Right cardiac atrium (tissue), 5 donors: ENCODE measurements at places on chromosomes 5 and 9. TPM values are rescaled to one million over a fixed set of nuclear protein-coding genes. Genes with fewer than 3 reads are reported as not detected.
A peak's percentile ranks its signal among the peaks of the same experiment; 100 is the strongest.

- no peak for DNase-seq
Measured at GRCh38 chr5:138082033-138082432, 1.8 kb upstream of the WNT8A start.

DNA sequence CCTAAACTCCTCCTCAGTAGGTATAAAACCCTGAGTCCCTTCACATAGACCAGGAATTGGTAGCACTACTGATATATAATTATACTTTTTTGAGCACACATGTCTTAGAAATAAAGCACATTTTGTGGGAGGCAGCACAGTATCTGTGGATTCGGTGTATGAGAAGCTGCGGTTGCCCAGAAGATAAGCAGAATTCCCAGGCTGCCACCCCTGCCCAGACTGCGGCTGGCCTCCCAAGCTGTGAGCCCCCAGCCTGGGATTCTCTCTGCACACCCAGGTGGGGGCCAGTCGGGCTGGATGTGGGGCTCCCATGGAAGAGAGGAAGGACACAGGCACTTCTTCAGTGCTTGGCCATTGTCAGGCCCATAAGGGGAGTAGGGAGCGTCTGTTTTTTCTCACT is 25.6 kb upstream of the ANGPTL2 start:
- no peak for DNase-seq

DNA sequence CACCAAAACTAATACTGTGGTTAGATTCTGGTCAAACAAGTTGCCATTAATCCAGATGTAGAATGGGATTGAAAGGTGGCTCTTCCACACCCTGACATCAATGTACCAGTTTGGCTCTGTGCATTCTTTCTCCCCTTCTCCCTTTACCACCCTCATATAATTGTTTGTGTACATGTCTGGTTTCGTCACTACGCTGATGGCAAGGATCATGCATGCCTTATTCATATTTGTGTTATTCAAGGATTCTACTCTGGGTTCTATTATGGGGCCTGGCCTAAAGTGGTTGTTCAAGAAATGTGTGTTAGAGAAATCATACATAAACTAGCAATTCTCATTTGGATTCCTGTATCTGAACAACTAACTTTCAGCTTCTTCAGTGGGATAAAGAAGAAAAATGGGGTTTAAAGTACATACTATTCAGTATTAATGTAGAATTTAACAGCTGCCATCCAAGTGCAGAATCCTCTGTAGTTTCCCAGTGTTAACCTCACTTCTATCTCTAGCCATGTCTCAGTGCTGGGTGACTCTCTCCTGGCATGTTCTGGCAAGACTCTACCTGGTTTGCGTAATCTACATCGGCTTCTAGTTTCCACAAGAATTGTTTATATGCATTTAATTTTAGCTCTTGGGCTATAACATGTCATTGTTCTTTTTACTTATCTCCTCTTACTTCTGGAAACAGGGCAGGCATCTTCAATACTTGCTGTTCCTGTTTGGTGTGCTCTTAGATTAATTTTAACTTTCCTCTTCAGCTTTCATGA is 27.9 kb upstream of the CDKN2B start:
- DNase-seq = no peak

DNA sequence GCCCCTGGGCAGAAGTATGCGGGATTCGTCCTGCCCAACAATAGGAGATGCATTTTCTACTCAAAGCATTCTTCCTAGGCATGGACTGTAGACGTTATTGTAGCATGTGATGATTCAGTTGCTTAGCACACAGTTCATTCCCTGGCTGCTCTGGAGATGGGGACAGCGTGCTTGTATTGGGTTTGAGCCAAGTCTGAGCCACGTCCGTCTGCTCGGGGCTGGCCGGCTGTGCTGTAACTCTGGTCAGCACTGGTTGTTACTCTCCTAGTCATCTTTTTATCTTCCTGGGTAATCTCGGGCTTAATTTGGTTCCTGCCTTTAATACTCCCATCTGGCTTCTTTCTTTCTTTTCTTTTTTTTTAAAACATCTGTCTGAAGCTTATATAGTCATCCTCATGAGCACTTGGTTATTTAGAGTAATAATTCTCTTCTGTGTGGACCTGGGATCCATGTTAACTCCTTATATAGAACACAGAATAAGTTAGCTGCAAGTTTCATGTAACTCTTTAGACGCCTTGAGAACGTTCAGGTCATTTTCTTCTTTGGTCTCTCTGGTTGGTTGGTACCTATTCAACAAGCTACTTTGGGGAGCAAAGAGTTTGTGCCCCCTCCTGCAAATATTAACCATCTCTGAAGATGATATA is 118.8 kb upstream of the RPS23 start:
- DNase-seq = peak; percentile 91

DNA sequence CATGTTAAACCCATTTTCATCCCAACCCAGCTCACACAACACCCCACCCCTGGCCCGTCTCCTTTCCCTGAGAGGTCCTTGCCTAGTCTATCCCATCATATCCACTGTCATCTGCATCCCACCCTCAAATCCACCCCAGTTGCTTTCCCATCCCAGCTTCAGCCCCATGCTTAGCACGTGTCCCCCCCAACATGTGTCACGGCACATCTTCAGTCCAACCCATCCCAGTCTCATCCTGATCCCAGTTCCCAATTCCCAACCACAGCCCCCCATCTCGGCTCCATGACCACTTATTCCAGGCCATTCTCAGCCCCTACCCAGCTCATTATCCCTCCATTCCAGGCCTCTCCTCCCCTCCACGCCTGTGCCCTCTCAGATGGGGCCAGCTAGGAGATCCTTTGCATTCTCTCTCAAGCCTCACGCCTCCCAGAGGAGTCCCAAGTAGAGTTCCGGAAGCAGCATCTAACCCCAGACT is 605 bp upstream of the DBN1 start:
- DNase-seq = no peak

DNA sequence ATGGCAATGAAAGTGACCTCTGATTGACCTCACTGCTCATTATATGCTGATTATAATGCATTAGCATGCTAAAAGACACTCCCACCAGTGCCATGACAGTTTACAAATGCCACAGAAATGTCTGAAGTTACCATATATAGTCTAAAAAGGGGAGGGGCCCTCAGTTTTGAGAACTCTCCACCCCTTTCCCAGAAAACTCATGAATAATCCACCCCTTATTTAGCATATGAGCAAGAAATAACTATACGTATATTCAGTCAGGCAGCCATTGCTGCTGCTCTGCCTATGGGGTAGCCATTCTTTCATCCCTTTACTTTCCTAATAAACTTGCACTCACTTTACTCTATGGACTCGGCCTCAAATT is 163.1 kb downstream of the ESM1 start:
- no peak for DNase-seq

DNA sequence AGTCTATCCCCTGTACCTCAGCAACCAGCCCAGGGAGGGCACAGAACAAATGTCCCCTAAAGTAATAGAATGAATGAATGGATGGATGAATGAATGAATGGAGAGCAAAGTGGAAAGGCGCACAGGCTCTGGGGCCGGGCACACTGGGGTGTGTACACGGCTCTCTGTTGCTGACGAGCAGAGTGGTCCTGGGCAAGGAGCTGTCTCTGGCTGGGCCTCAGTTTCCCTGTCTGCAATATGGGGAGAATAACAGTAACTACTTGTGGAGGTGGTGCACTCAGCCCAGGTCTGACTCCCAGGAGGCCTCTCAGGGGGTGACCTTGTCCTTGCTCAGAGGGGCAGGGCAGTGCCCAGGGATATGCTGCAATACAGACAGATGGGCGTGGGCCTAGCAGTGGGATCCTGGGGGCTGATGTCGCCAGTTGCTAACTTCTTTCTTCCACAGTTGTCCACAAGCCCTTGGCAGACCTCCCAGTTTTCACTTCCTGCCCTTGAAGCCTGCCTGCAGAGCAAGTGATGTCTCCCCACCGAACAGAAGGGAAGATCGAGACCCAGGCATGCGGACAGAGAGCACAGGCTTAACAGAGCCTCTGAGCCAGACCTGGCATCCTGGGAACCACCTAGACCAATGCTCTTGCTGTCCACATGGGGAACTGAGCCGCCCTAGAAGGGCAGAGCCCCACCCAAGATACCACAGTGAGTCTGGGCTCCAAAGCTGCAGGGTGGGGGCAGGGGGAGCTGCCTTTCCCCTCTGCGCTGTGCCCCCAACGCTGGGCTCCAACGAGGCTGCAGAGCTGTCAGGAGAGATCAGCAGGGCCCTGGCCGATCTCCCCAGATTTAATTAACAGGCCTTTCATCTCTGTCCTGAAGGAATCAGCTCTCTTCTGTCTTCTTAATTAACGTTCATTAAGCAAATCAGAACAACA is 13.6 kb upstream of the LAMC3 start:
- peak; percentile 75 for DNase-seq

GRCh38 chr9:123893831-123894460 is 36.0 kb downstream of the DENND1A start:
- DNase-seq = no peak

- DNase-seq = no peak
Measured at GRCh38 chr9:14932231-14932630, 22.0 kb upstream of the FREM1 start.

TMEM8B gene
- total RNA-seq = 21.0 TPM

DAPK1 gene
- total RNA-seq = 15.1 TPM

CREB3 gene
- total RNA-seq = 24.7 TPM

ADAMTS13 gene
- total RNA-seq = 2.9 TPM
